HL-60 (cell line): ENCODE measurements at places on chromosomes 6 and 20.

DNA sequence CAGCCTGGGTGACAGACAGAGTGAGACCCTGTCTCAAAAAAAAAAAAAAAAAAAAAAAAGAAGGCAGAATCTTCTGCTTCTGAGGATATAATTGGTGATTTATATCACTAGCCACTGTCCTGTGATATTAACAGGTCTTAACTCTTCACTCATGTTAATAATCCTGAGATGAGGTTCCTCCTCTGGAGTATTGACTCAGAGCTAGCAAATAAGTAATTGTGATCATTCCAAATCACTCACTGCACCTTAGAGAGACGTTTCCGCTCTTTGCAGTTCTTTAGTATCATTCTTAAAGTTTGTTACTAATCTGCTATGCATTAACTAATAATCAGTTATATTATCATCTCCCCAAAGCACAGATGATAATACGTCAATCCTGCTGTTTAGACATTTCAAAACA, 41.6 kb upstream of the NOX3 start:
- DNase-seq: no peak

GRCh38 chr6:155256122-155256795, 7.6 kb upstream of the CLDN20 start:
- no peak for DNase-seq

DNA sequence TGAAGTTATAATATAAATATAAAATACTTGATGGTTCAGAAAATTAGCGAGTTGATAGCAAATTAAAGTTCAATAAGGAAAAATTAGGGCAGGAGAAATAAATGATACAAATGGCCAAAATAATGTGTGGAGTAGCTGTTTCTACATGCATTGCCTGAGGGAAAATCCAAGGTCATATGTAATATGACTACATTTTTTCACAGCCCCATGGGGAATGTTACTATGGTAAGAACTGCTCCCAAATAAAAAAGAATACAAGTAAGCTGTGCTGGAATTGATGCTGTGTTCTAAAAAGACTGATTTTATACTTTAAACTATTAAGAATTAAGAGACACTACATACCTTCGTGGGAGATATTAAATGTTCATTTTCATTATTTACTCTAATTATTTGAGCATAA, 34.1 kb downstream of the MEI4 start:
- DNase-seq: no peak

- no peak for DNase-seq
Measured at GRCh38 chr6:68915586-68915985, 280.5 kb downstream of the ADGRB3 start.

GRCh38 chr20:7199861-7200260, 432.4 kb downstream of the BMP2 start:
- DNase-seq: no peak

- no peak for DNase-seq
Measured at GRCh38 chr6:105214668-105215067, 34.9 kb upstream of the POPDC3 start.

- DNase-seq: no peak
Measured at GRCh38 chr6:2658788-2659187, 91.9 kb downstream of the MYLK4 start.

GRCh38 chr6:12386816-12387215, 96.7 kb downstream of the EDN1 start:
- no peak for DNase-seq

DNA sequence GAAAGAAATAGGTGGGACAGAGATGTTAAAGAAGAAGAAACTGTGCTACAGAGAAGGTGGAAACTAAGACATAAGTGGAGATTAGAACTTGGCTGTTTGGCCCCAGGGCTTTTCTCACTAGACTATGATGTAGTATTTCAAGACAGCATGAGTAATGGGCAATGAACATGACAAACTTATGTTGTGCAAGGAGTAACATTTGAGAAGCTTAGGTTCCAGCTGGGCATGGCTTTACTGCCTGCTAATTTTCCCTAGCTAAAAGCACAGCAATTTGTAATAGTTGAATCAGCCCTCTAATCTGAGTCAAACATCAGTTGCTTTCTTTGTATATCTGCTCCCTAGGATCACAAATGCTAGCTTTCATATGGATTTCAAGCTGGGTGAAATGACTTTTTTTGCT, 294.3 kb upstream of the BMP2 start:
- no peak for DNase-seq

DNA sequence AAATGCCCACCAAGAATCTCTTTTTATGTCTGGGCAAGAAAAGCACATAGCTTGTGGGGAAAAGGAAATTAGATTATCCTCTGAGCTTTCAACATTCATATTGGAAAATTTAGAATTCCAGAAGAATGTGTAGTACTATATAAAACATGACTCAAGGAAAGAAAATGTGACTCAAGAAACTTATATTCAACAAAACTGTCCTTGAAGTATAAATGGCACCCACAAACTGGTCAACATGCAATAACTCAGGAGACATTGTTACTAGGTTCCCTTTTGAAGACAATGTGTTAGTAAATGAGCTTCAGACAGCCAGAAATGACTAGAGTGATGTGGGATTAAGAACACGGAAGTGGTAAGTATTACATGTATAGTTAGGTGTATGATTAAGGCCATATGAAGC, 26.1 kb upstream of the TINAG start:
- no peak for DNase-seq

- DNase-seq: no peak
Measured at GRCh38 chr6:20978151-20978614, 443.9 kb downstream of the CDKAL1 start.

DNA sequence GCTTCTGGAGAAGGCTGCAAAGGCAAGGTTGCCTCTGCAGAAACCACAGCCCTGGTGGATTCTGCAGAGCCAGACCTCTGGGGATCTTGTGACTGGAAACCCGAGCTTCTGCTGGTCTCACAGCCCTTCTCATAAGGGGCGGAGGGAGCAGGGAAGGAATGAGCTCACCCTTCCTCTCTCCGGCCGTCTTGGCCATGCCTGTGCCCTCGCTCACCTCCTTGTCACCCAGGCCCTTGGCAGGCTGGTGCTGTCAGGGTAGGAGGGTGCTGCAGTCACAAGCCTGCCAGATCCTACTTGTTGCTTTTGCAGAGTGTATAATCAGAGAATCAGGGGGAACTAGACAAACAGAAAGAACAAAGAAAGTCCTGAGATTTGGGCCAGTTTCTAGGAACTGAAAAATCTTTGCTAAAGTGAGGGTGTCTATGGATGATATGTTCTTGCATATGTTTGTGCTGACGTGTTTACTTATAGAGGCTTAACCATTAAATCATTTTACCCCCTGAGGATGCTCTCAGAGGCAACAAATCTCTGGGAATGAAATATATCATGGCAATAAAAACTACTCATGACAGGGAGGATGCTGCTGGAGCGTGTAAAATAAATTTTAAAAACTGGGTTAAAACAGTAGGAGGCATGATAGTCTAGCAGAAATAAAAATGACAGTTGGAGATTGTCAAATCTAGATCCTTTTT, 244.9 kb upstream of the SOX4 start:
- no peak for DNase-seq

DNA sequence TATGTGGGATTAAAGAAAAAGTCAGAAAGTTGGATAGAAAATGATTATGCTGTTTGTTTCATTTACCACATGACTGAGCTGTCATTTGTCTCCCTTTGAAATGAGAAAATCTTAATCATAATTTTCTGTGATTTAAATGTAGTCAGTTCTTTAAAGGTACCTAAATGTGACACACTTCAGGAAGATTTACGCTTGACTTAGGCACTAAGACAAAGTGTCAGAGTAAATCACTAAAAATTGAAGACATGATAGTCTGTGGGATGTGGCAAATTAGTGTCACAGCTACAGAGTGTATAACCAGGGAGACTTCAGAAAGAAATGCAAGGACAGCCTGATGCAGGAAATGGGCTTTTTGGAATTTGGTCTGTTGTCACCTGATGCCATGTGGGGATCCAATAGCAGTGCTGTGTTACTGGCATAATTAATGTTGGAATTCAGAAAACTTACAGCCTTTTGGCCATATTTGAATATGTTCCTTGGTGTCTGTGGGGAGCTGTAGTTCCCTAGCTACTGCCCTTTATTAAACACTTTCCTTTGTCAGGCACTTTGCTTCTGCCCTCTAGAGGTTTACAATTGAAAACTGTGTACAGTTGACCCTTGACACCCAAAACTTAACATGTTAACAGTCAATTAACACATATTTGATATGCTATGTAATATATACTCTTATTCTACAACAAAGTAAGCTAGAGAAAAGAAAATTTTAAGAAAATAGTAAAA, 493.8 kb downstream of the UTRN start:
- no peak for DNase-seq
